ENCODE measurements at places on chromosomes 16 and 17. TPM values are rescaled to one million over a fixed set of nuclear protein-coding genes. Genes with fewer than 3 reads are reported as not detected.

GRCh38 chr17:82848022-82848592 is 8.3 kb upstream of the ZNF750 start:
- H3K4me1 ChIP-seq = peaks cover 15% of the 10 kb centered on the region
- peak overlapping the region; percentile 67 for H3K27ac ChIP-seq
- H3K4me3 ChIP-seq = peak overlapping the region; percentile 47
- peak; percentile 48 for DNase-seq

- no peak overlapping the region for H3K4me3 ChIP-seq
- DNase-seq = no peak
- H3K27me3 ChIP-seq = peaks cover 78% of the 10 kb centered on the region
- peaks cover 7% of the 10 kb centered on the region for H3K4me1 ChIP-seq
Measured at GRCh38 chr17:38425031-38425430, 3.2 kb upstream of the ARHGAP23 start.

Gene WFIKKN1
- not detected for total RNA-seq

- H3K4me1 ChIP-seq = no peaks in the 10 kb centered on the region
- H3K4me3 ChIP-seq = no peak overlapping the region
- no peak for DNase-seq
- H3K36me3 ChIP-seq = no peaks in the 10 kb centered on the region
- peaks cover 27% of the 10 kb centered on the region for H3K27me3 ChIP-seq
- no peak overlapping the region for H3K27ac ChIP-seq
Measured at GRCh38 chr16:22924492-22924891, 110.5 kb downstream of the HS3ST2 start.

DNA sequence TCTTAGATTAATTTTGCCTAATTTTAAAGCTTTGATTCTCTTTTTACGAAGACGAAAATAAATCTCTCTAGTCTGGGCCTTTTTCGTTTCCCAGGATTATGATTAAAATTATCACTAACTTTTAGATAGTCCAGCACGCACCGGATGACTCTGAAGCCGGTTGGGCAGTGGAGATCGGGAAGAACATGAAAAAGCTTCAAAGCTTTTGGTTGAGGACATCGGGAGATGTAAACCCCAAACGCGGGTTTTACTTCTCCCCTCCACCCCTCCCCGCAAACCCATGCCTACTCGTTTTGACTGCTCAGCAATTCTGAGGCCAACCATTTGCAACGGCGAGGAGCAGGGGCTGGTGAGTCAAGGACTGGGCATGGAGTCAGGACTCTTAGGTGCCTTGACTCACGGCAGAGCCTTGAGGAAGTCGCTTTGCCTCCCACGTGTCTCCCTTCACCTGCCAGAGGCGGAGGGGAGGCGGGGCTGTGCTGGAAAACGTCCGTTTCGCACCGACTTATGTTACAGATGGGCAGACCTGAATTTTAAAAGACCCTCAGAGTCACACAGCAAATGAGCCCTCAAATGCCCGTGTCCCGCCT is 989 bp upstream of the DUSP14 start:
- H3K27ac ChIP-seq = peak overlapping the region; percentile 85
- H3K27me3 ChIP-seq = no peaks in the 10 kb centered on the region
- H3K4me3 ChIP-seq = peak overlapping the region; percentile 88
- peaks cover 8% of the 10 kb centered on the region for H3K36me3 ChIP-seq
- peaks cover 45% of the 10 kb centered on the region for H3K4me1 ChIP-seq

DNA sequence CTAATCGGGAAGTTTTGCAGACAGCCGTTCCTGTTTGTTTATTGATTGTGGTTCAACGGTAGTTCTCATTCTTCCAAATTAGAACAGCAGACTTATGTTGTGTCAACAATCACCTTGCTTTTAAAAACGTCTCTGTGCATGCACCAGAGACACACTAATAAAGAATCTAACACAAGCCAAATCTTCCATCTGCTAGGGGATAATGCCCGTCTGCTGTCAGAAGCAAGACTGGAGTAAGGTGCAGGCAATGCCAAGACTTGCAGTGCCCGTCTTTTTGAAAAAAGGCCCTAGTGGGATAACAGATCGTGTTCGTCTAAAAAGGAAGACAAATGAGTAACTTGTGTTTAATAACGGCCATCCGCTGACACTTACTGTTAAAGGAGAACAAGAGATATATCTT is 158.4 kb downstream of the KCNJ2 start:
- no peak overlapping the region for H3K4me3 ChIP-seq
- H3K27ac ChIP-seq = no peak overlapping the region
- no peak for DNase-seq
- H3K27me3 ChIP-seq = peaks cover 3% of the 10 kb centered on the region

Gene ABCA10
- 0.41 TPM for total RNA-seq

- peaks cover 48% of the 10 kb centered on the region for H3K27me3 ChIP-seq
- peak; percentile 33 for DNase-seq
- H3K4me1 ChIP-seq = peaks cover 12% of the 10 kb centered on the region
Measured at GRCh38 chr17:46771561-46772474, 46.7 kb downstream of the WNT3 start.

DNA sequence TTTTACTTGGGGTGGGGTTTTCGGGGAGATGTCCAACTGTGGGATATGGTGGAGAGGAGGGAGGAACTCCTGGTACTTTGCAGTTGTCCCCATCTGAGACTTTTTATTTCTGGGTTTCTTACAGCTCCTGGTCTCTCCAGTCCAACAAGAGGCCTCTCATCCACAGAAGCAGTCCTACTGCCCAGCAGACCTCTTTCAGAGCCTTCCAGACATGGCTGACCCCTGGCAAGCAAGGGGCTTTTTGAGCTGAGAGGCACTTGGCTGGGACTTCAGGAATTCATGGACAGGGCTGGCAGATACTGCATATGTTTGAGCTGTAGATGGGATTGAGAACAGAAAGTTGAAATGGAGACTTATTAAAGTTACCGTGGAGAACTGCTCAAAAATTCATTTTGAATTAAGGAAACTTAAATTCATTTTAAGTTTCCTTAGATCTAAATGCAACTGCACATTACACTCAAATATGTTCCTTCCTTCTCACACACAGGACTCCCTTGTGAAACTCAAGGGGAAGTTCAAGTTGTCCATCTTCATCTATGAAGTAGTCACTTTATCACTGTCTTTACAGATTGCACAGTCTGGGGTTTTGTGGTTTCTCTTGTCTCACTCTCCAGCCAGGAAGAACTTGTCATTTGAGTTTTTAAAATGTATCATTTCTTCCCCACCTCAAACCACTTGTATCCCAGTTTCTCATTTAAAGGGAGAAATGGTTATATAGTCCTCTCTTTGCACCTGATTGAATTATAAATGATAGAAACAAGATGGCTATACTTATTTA is 1.1 kb downstream of the LASP1NB start:
- no peaks in the 10 kb centered on the region for H3K27me3 ChIP-seq
- peak overlapping the region; percentile 36 for H3K4me3 ChIP-seq
- DNase-seq = no peak
- H3K4me1 ChIP-seq = peaks cover 37% of the 10 kb centered on the region

GRCh38 chr16:83723244-83723643 is 84.5 kb upstream of the HSBP1 start:
- H3K4me1 ChIP-seq = peaks cover 2% of the 10 kb centered on the region
- H3K27me3 ChIP-seq = peaks cover 8% of the 10 kb centered on the region
- no peaks in the 10 kb centered on the region for H3K36me3 ChIP-seq
- H3K27ac ChIP-seq = no peak overlapping the region
- DNase-seq = no peak
- H3K4me3 ChIP-seq = no peak overlapping the region

DNA sequence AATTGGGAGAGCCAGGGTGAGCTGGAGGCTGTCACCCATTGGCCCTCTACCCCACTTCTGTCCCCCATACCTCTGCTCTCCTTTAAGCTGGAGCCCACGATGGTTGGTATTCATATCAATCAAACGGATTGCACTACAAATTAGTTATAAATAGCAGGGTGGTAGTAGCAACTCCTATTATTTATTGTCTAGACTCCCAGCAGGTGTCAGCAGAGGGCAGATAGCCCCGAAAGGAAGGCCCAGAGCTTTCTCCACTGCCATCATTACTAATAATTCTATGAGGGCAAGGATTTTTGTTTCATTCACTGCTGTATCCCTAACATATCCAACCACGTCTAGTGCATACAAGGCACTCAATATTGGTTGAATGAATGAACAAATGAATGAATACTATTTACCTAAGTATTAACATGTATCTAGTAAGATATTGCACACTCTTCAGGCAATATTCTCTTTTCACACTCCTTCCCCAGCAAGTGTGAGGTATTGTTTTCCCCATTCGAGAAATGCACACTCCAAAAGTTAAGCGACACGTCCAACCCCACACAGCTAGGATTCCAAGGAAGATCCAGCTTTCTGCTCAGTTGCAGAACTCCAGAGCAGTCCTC is 6.3 kb downstream of the C17orf50 start:
- H3K27ac ChIP-seq = no peak overlapping the region
- no peak for DNase-seq
- H3K4me1 ChIP-seq = peaks cover 11% of the 10 kb centered on the region

GRCh38 chr17:30557916-30558685 is 80.9 kb downstream of the GOSR1 start:
- H3K36me3 ChIP-seq = no peaks in the 10 kb centered on the region
- no peak overlapping the region for H3K4me3 ChIP-seq
- no peak for DNase-seq

Gene GDPD1
- total RNA-seq = 1.9 TPM

- peaks cover 20% of the 10 kb centered on the region for H3K36me3 ChIP-seq
- H3K4me3 ChIP-seq = no peak overlapping the region
- H3K4me1 ChIP-seq = peaks cover 15% of the 10 kb centered on the region
- H3K27ac ChIP-seq = peak overlapping the region; percentile 50
- peak; percentile 19 for DNase-seq
- no peaks in the 10 kb centered on the region for H3K27me3 ChIP-seq
Measured at GRCh38 chr17:27506348-27507218, 50.3 kb downstream of the KSR1 start.

DNA sequence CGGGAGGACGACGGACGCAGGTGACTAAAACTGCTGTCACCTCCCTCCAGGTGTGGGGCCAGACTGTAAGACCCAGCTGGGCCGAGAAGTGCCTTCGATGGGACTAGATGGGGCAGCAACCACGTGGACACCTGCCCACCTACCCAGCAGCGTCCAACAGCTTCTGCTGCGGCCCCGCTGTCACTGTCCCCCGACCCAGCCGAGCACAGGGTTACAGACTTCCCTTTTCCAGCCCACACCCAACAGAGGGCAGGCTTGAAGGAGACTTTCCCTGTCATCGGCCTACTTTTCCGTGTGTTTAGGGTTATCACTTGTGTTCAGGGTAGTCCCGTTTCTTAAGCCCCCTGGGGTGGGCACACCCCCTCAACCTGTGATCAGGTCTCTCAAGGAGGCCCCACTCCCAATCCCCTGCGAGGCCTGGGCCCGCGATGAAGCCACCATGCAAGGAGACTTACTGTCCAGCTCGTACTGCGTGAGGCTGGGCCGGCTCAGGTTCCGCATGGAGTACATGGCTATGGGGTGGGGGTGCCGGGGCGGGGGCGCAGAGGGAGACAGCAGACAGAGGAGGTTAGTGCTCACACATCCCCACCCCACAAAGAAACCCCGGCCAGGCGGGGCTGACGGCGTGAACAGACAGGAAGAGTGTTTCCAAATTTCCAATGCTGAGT is 68.8 kb upstream of the CDC42EP4 start:
- DNase-seq = no peak
- no peaks in the 10 kb centered on the region for H3K27me3 ChIP-seq
- no peak overlapping the region for H3K27ac ChIP-seq
- no peak overlapping the region for H3K4me3 ChIP-seq

Gene TM4SF5
- not detected for total RNA-seq

DNA sequence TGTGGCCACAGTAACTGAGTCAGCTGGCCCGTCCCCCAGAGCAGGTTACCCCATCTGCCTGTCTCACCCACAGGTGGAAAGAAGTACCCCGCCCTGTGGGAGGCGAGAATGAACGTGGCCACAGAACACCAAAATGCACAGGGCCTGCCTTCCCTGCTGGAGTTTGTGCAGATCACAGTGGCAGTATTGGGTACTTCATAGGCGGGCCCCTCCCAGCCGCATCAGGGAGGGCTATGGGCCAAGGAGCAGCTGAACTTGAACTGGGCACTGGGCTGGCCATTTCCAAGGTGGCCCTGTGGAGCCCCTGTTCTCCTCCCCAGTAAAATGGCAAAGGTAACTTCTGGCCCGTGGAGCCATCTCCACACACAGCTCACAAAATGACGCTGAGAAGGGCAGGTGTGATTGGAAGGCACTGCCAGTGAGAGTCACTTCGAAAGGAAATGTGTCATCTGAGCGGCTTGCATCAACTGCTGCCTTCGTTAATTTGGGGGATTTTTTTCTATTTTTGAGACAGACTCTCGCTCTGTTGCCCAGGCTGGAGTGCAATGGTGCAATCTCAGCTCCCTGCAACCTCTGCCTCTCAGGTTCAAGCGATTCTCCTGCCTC is 162.9 kb downstream of the ENGASE start:
- H3K27me3 ChIP-seq = no peaks in the 10 kb centered on the region
- no peaks in the 10 kb centered on the region for H3K4me1 ChIP-seq
- H3K27ac ChIP-seq = no peak overlapping the region
- H3K36me3 ChIP-seq = no peaks in the 10 kb centered on the region

Gene MAP2K6
- total RNA-seq = 2.9 TPM

Gene STH
- total RNA-seq = not detected

Gene SEC14L5
- 0.04 TPM for total RNA-seq

Gene RSKR
- 14.3 TPM for total RNA-seq

GRCh38 chr17:21245639-21246084 is 7.5 kb downstream of the NATD1 start:
- peaks cover 3% of the 10 kb centered on the region for H3K4me1 ChIP-seq
- no peak overlapping the region for H3K27ac ChIP-seq

Gene SPNS2
- total RNA-seq = 0.20 TPM

Gene CHP2
- total RNA-seq = not detected

DNA sequence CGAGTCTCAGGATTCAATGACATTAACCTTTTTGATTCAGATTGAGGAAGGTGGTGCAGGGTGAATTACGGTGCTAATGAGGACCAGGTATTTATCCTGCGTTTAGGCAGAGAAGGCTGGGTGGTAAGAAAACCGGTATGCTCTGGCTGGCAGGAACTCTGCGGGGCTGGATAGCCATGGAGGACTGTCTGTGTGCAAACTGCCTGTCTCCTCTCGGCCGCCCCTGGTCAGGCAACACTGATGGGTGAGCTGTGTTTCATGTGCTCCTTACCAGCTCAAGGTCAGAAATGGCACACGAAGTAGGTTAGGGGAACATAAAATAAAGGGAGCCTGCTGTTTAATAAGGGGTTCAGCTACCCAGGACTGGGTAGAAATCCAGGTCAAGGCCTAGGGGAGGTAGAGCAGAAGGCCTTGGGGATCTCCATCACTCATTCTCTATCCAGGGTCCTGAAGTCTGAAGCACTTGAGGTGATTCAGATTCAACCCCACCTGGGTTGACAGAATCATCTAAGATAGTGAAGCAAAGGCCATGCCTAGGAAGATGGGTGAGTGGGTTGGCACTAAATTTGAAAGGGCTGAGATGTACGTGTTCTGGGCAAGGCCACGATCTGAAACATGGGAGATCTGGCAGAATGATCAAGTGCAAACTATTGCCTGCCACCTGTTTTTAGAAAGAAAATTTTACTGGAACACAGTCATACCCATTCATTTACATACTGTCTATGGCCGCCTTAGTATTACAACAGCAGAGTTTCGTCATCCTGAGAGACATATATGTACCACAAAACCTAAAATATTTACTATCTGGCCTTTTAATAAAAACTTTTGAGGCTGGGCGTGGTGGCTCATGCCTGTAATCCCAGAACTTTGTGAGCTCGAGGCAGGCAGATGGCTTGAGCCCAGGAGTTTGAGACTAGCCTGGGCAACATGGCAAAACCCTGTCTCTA is 292.5 kb downstream of the XYLT1 start:
- H3K4me3 ChIP-seq = no peak overlapping the region
- H3K36me3 ChIP-seq = peaks cover 9% of the 10 kb centered on the region
- H3K4me1 ChIP-seq = peaks cover 9% of the 10 kb centered on the region
- H3K27me3 ChIP-seq = no peaks in the 10 kb centered on the region

All from activated naive CD8-positive, alpha-beta T cell treated with anti-CD3 and anti-CD28 coated beads for 36 hours (primary cell).